Trophoblast cell (in vitro differentiated cells and primary cell): ENCODE measurements at places on chromosomes 3 and 15.

DNA sequence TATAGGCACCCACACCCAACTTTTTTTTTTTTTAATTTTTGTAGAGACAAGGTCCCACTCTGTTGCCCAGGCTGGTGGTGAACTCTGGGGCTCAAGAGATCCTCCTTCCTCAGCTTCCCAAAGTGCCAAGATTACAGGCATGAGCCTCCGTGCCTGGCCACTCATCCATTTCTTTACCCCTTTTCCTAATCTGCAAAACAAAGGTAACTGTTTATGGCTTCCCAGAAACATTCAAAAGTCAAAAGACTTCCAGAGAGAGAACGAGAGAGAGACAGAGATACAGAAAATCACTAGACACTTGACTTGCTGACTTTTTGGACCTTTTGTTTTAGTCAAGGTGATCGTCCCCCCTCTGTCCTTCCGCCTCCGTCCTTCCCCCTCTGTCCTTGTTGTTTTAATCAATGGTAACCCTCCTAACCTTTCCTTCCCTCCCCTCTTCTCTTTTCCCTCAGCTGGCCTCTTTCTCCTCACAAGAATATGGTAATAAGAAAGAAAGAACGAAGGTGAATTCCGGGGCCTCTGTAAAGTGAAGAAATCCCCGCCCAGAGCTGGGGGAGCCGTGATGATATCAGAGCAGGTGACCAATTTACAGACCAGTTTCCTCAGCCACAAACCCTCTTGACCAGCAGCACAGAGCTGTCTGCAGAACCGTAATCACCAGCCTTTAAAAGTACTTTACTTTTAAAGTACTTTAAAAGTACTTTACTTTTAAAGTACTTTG lies 21.9 kb downstream of the KLHL6 start:
- DNase-seq = peak; percentile 60

DNA sequence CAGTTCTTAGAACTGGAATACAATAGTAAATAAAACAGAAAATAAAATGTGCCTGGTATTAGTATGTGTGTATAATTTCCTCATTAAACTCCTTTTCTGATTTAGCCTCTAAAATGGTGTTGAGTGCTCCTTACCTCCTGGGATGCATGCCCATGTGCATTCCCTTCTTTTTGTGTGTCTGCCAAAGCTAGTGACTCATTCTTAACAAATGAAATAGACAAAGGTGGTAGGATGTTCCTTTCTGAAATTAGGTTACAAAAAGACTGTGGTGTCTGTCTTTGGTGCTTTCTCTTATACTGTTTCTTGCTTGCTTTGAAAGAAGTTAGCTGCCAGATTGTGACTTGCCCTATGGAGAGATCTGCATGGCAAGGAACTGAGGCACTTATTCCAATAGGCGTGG lies 623.7 kb downstream of the GRM7 start:
- no peak for DNase-seq

GRCh38 chr3:176274161-176274560 lies 923.1 kb downstream of the TBL1XR1 start:
- DNase-seq = no peak

GRCh38 chr3:123841476-123842238 lies 42.5 kb downstream of the MYLK start:
- no peak for DNase-seq

DNA sequence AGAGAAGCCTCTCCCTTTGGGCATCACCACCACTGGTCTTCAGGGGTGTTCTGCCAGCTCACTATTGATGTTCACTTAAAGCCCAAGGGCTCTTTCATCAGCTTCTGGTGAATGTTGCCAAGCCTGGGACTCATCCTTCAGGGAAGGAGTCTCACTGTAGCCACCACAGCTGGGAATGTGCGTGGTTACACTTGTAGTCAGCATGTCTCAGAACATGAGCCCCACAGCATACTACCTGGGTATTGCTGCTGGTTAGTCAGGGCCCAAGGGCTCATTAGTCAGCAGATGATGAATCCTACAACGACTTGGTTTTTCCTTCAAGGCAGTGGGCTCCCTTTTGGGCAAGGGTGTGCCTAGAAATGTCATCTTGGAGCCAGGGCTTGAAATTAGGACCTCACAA lies 412.9 kb downstream of the VGLL3 start:
- no peak for DNase-seq

GRCh38 chr3:128590948-128591347 lies 59.7 kb downstream of the RPN1 start:
- DNase-seq = no peak

- no peak for DNase-seq
These were observed 542 bp downstream of the GABRA5 start for GRCh38 chr15:26867200-26868007.

- no peak for DNase-seq
These were observed 998.6 kb upstream of the EPHA6 start for GRCh38 chr3:95815828-95816227.

GRCh38 chr3:15205934-15206661 lies at the start of gene CAPN7:
CAPN7 (plus strand) TSS chr3:15206246; CDS start chr3:15206496, 250 bp downstream.
- DNase-seq = peak; percentile 95

- no peak for DNase-seq
These were observed 552.3 kb downstream of the FOXP1 start for GRCh38 chr3:71031181-71031580.

DNA sequence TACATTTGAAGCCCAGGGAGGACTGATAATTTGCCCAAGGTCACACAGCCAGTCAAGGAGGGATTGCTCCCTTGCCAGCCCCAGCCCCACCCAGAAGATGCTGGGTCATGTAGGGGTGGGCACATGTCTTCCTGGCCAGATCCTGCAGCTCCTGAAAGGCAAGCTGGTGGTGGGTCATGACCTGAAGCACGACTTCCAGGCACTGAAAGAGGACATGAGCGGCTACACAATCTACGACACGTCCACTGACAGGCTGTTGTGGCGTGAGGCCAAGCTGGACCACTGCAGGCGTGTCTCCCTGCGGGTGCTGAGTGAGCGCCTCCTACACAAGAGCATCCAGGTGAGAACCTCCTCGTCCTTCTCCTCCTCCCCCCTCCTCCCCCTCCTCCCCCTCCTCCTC lies 13.2 kb downstream of the ISG20 start:
- DNase-seq = no peak

GRCh38 chr3:72299321-72299802 lies 514.4 kb upstream of the PROK2 start:
- no peak for DNase-seq

DNA sequence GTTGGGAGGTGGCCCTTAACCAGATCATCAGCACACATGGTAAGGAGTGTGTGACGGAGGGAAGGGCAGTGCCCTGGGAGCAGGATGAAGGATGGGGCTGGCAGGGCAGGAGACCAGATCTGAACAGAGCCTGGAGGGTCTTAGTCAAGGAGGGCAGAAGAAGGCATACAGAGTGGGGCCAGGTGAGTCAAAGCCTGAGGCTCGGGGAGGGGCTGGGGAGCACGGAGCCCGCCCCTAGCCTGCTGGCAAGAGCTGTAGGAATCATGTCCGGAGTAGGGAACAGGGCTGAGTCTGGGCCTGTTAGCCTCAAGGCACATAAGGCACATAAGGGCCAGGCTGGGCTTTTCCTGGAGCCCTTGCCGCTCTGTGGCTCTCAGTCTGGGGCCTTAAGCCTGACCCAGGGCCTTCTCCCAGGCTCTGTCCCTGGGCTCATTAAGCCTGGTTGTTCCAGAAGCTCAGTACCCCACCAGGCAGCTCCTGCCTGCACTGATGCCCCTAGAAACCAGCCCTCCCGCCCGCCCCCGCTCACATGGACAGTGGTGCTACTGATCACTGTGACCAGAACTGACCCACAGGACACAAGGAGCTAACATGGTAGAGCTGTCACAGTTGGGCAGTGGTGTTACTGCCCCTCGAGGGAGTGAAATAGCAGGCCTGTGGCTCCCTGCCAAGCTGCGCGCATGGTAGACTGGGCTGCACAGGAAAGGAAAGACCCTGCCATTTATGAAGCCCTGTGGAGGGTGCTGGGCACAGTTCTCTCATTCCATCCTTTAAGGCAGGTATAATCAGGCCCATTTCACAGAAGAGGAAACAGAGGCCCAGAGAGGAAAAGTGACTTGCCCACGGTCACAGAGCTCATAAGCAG lies 14.6 kb downstream of the ISG20 start:
- DNase-seq = peak; percentile 38

DNA sequence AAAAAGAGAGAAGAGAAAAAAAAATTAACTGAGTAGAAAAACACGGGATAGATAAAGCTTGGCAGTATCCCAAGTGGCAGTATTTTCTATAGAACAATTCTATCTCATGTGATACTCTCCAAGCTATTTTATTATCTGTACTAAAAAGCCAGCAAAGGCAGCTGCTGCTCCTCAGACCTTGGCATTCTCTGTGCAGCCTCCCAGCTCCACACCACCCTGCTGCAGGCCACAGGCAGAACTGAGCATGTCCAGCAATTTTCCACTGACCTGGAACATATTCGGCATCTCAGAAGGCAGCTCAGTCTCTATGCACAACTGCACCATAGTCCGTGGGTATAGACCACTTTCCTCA lies 1161.4 kb downstream of the IGSF11 start:
- no peak for DNase-seq

DNA sequence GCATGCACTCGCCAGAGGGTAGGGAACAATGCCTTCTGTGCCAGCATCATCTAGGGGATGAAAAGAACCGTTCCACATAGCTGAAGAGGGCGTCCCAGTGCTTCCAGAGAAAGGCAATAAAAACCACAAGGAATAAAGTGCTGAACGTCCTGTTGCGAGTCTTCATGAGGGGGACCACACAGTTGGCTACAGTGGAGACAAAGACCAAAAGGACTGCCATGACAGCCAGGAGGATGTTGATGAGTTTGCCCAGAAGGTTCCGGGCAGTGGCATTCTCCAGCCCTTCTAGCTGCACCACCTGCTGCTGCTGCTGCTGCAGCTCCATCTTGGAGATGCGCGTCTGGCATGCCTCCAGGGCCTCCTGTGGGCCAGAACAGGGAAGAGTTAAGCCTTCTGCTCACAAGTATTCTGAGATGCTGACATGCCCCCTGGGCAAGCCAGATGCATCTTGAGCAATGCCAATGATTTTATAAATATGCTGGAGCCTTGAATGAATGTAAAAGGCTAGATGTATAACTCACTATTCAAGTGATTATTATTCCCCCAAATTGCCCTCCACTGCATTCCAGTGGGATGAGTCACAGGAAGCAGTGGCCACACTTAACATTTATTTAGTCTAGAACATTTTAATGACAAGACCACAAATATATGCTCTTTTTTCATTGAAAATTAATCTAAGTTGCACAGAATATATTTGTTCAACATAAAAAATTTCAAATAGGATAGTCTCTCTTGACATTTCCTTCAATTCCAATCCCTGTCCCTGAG lies 45.1 kb upstream of the PLXND1 start:
- peak; percentile 27 for DNase-seq

GRCh38 chr3:72782521-72782920 lies 65.7 kb downstream of the SHQ1 start:
- DNase-seq = no peak

DNA sequence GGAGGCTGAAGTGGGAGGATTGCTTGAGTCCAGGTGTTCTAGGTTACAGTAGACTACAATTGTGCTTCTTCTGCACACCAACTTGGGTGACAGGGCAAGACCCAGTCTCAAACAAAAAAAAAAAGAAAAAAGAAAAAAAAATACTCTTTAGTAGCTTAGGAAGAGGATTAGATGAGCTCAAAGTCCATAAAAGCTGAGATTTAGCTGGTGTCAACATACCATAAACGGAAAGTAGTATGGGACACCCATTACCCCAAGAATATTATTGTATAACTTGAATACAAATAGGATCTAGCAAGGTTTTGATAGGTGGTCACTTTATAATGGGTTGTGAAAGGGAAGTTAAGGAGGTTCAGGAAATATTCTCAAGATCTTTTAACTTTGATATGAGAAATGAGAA lies 38.0 kb upstream of the ULK4 start:
- DNase-seq = no peak

GRCh38 chr3:10778492-10779292 lies 37.3 kb upstream of the SLC6A11 start:
- DNase-seq = no peak

DNA sequence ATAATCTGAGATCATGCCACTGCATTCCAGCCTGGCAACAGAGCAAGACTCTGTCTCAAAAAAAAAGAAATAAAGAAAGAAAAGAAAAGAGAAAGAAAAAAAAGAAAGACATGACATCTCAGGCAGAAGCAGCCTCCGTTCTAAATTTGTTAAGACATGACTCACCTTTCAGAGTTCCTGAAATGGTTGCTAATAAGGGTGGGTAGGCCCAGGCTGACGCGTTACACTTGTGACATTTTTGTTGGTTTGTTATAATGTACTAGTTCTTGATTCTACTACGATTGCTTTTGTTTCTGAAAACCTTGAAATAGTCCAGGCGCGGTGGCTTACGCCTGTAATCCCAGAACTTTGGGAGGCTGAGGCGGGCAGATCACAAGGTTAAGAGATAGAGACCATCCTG lies 21.0 kb downstream of the SLC25A20 start:
- DNase-seq = peak; percentile 38

GRCh38 chr15:62561059-62561519 lies 396.0 kb upstream of the C2CD4B start:
- no peak for DNase-seq

- no peak for DNase-seq
These were observed 491 bp upstream of the ZNF774 start for GRCh38 chr15:90351479-90352106.

DNA sequence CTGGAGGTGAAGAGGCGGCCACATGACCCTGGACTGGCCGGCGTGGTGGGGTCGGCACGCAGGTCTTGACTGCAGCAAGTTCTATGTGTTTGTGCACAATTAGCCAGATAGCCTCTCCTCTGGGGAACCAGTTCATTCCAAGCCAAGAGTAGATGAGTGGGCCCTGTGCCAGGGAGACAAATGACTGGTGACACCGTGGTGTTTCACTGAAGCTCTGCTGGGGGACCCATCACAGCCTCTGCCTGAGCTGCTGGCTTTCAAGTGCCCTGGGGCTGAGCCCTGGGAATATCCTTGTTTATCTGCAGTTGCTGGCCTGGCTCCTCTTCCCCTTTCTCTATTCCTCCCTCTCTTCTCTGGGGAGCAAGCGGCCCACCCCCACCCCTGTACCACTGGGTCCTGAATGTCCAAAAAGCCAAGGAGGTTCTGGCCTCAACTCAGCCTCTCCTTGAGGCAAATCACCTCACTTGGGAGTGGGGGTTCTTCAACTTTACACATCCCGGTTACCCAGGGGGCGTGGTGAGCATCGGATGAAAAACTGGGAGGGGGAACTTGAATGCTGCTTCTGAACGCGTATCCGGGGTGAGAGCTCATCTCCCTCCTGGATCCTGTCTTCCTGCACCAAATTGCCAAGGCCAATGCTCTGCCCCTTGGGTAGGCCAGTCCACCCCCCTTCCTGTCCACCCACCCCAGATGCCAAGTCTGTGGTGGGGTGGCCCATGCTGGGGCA lies 199.6 kb upstream of the LYSMD4 start:
- DNase-seq = no peak

GRCh38 chr3:46091741-46092701 lies 64.7 kb upstream of the XCR1 start:
- no peak for DNase-seq

DNA sequence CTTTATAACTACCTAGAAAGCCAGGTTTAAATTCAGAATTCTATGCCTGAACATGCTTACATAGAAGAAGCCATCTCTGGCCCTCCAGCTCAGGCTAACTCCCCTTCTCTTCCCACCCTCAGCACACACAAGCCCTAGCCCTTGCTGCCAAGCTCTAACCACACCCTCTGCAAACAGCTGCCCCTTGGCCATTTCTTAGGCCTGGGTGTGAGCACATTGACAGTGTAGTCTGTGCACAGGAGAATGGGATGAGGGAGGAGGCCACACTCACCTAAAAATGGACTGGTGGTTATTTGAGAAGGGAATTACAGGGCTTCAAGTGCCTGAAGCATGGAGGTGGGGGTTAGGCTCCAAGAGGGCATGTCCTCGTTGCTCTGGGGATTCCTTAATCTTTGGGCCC lies 42.3 kb upstream of the SLC25A36 start:
- DNase-seq = no peak

- DNase-seq = peak; percentile 91
These were observed 30.2 kb upstream of the CRBN start for GRCh38 chr3:3209714-3210113.

- peak; percentile 90 for DNase-seq
These were observed 74.6 kb downstream of the PRICKLE2 start for GRCh38 chr3:64150623-64151207.
